AG08395 (cell line): ENCODE measurements at places on chromosomes 16 and 17.

DNA sequence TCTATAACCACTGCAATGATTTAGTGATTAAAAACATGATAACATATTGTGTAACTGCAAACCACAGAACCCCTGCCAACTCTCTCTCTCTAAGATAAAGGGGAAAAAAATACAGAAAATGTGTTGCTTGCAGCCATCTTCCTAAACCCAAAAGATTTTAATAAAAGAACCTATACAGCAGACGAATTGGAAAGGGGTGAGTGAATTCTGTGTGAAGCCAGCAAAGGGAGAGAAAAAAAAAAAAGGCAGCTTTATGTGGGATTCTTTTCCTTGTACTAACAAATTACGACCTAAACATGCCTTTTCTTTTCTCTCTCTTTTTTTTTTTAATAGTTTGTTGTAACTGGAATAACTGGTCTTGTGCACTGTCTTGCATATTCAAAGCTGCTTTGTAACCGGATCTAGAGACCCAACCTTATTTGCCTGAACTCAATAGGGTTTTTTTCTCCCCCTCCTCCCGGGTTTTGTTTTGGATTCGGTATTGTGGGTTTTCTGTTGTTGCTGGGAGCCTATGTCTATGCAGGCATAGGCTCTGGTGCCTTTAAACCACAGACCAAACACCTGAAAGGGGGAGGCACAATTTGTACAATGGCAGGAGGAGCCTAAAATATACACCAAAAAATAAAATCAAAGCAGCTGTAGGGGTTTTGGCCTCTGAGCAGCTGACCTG, 7.0 kb upstream of the ZFHX3 start:
- DNase-seq, result peak; percentile 42

- no peak for DNase-seq
Observed at GRCh38 chr17:68460715-68461114, 3.4 kb upstream of the WIPI1 start.

GRCh38 chr16:31085873-31086628, 2.7 kb downstream of the PRSS53 start:
- no peak for DNase-seq

GRCh38 chr16:53121043-53121620, 66.3 kb downstream of the CHD9 start:
- no peak for DNase-seq

DNA sequence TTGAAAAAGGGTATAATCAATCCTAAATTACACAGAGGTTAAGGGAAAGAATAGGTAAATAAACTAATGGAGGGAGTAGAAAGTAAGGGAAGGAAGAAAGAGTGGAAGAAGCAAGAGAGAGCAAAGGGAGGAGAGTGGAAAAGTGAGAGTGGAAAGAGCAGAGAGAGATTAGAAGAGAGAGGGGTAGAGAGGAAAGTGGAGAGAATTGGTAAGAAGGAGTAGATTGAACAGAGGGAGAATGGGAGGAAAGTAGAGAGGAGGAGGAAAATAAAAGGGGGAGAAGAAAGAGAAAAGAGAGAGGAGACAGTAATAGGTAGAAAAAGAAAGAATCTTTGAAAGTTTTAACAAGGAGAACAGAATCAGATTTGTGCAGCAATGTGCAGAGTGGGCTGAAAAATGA, 24.9 kb downstream of the TERB1 start:
- DNase-seq, result no peak

- DNase-seq, result no peak
Observed at GRCh38 chr16:65788434-65789140, 577.9 kb upstream of the CDH5 start.

DNA sequence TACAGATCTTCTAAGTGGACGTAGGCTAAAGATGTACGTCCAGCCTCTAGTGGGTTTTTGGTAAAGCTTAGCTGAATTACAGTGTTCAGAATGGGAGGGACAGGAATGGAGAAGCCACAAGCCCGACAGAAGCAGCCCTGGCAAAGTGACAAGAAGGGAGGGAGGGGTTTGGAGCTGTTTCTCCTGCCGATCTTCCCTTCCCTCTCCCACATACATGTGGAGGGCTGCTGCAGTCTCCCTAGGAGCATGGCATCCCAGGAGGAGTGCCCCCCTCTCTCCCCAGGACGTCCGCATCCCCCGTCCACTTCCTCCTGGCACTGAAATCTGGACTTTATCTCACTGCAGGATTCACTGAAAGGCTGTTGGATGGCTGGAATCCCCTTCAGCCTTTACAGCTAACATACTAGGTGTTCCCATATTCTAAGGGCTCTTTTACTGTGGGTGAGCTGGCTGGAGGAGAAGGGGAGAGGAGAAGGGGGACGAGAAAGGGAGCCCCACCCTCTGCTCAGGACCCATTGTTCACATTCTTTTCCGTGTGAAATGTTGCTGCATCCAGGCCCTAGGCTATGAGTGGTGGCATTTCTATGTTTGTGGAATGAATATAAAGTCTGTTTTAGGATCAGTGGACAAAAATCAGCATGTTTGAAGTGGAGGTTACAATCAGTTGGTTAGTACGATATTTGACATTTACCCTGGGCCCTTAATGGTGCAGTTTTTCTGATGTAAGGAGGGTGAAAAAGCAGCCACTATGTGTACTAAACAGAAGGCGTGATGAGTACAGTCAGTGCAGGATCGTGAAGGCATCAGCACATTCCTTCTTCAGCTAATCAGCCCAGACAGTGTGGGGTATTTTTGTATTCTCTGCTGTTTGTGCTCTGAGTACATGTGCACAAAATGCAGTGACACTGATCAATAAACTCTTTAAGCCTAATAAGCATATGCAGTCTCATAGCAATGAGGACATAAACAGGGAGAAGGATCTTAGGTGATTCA, 94.6 kb downstream of the SPECC1 start:
- DNase-seq, result no peak

DNA sequence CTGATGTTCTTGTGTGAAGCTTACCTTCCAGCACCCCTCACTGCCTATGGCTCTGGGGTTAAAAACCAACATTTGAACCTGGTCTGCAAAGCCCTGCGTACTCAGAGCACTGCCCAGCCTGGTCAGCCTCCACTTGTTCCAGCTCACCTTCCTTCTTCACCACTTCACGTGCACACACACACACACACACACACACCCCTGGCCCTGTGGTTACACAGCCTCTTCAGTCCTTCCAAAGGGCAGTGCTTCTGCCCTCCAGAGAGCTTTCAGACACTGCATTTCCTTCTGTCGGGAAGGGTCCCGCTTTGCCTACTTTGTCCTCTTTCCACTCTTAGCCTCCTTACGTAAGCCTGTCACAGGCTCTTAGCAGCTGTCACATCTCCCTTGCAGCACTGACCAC, 9.6 kb upstream of the TMEM220 start:
- no peak for DNase-seq

DNA sequence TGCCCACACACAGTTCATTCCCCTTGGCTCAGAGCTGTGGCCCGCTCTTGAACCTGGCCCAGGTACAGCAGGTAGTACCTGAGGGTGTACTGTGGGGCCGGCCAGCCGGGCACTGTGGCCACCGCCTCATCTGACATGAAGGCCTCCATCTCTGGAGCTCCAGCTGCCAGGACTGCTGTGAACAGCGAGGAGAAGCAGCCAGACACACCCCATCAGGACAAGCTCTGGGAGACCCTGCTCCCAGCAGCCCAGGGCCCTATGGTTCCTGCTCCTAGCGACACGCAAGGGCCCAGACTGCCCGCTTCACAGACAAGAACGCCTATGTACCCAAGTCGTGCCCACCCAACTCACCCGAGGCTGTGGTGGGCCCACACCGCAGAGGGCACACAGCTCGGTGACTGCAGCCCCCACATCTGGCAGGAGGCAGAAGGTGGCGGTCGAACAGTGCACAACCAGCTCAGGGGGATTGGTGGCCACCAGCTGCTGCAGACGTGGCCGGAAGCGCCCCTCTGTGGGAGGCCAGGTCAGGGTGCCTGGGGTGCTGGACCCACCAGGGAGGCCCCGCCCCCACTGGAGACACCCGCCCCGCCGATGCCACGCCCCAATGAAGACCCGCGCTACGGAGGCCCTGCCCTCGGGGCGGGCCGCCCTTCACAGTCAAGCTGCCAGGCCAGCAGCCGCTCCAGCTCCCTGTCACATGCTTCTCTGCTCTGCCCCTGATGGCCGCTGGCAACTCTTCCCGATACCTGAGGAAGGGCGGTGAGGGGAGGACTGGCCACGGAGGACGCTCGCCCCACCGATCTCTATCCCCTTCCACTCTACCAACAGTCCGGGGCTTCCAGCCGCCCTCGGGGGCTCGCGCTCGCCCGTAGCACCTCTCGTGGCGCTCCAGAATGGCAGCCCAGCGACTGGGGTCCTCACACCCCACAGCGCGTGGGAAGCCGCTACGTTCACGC, 1.1 kb upstream of the STUB1 start:
- peak; percentile 28 for DNase-seq

DNA sequence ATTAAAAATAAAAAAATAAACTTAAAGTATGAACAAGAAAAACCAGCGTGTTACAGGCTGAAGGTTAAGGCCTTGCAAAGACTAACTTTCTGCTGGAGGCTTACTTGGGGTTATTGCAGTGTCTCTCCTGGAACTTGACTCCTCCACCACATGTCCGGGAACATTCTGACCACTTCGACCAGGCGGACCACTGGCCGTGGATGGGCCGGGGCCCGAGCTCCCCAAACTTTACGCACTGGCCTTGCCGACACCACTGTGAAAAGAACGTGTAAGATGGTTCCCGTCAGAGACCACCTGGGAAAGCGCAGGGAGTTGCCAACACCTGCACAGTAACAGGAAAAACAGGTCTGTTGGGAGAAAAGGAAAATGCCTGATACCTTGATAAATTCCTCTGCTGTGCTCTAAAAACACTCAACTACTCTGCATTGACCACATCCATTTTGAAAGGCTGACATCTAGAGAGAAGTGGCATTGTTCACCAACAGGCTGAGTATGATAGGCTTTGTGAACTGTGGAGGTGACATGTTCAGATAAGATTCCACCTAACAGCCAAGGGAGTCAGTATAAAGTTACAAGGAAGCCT, 99.1 kb downstream of the ADAMTS18 start:
- no peak for DNase-seq

DNA sequence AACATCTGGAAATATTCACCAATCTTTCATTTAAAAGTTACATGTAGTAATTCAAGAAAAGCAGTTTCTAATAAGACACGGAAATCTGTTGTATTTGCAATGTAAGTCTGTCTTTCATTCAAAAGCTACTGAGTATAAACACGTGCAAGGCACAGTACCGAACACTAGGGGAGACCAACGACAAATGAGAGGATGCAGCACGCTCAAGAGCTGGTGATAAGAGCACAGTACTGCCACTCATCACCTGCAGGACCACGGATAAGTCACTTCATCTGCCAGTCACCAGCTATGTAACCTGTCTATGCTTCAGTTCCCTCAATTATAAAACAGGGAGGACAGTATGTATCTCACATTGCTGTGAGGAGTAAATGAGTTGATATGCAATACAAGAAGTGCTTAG, 67.1 kb downstream of the CLEC18A start:
- DNase-seq, result peak; percentile 1

DNA sequence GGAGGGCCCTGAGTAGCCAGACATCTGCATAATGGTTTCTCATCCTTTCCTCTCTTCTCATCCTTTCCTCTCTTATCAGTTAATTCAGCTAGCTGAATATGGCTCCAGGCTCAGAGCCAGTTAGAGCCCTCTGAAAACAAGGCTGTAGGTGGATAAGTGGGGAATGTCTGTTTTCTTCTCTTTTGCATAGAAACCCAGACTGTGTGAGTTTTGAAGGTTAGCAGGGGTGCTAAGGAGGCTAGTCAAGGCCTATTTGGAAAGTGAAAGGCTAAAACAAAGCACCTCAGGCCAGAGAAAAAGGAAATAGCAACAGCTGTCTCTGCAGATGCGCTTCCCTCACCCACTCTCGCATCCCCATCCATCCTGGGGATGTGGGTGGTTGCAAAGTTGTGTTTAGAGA, 420.9 kb downstream of the SHISA9 start:
- no peak for DNase-seq

GRCh38 chr16:81179219-81179618, 59.3 kb upstream of the BCO1 start:
- no peak for DNase-seq

GRCh38 chr16:69405757-69406156, 18.7 kb upstream of the CYB5B start:
- DNase-seq, result no peak

GRCh38 chr17:67922503-67922902, 73.8 kb downstream of the C17orf58 start:
- no peak for DNase-seq

DNA sequence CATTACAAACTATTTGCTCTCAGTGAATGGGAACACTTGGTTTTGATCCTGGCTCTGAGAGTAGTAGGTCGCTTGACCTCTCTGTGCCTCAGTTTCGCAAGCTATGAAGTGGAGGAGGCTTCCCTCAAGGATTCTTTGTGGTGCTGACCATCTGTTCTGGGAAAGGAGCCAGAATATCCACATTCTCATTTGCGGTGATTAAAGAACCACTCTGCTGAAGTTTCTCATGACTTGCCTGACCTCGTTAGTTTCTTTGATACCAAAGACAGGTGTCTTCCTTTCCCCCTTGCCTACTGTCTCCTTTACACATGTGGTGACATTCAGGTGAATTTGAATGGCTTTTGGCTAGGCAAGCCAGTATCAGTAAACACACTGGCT, 116.0 kb downstream of the SNX29 start:
- DNase-seq, result peak; percentile 81

- no peak for DNase-seq
Observed at GRCh38 chr17:42167807-42168206, 13.0 kb upstream of the RAB5C start.

GRCh38 chr17:39572121-39572520, 35.6 kb downstream of the NEUROD2 start:
- no peak for DNase-seq

- DNase-seq, result peak; percentile 86
Observed at GRCh38 chr17:17812211-17813054, 24.4 kb downstream of the SREBF1 start.

GRCh38 chr17:1239210-1239609, 31.0 kb upstream of the BHLHA9 start:
- no peak for DNase-seq

- DNase-seq, result no peak
Observed at GRCh38 chr17:2450016-2450650, 49.3 kb upstream of the MNT start.

GRCh38 chr16:66653581-66654350, 42.8 kb downstream of the CMTM4 start:
- DNase-seq, result no peak

DNA sequence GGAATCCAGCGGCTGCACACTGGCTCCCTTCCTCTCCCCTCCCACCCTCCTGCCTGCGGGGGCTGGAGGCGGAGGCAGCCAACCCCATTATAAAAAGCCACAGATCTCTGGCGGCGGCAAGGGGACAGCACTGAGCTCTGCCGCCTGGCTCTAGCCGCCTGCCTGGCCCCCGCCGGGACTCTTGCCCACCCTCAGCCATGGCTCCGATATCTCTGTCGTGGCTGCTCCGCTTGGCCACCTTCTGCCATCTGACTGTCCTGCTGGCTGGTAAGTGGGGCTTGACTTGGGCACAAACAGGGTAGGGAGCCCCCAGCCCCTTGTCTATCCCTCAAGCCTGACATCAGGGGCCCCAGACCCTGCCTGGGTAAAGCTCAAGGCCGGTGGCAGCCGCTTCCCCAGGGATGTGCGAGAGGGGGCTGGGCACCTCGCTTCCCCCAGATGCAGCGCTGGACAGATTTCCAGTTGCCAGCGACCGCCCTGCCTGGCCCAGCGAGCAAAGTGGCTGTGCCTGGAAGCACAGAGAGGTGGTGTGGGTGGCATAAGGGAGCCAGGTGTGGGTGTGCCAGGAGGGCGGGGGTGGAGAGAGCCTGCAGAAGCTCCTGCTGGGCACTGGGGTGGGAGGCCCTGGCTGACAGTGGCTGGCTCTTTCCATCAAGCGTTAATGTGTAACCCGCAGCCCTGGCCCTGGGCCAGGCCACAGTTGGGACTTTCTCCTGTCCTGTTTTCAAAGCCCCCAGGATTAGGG, at the start of gene CX3CL1:
Gene CX3CL1 (plus strand): TSS at position 119 of the 745 bp plus-strand sequence. CDS start 79 bp downstream, at position 198.
- peak; percentile 70 for DNase-seq
